ENCODE measurements at places on chromosomes 12 and 14. TPM values are rescaled to one million over a fixed set of nuclear protein-coding genes. Genes with fewer than 3 reads are reported as not detected.

Gene CCNK
- polyA plus RNA-seq: 14.4 TPM

Gene ESRRB
- polyA plus RNA-seq: 0.04 TPM

Gene SPX
- polyA plus RNA-seq: not detected

Gene ACRBP
- 3.1 TPM for polyA plus RNA-seq

Gene KLRB1
- polyA plus RNA-seq: 3.6 TPM
